ENCODE measurements at places on chromosomes 7 and 10.

DNA sequence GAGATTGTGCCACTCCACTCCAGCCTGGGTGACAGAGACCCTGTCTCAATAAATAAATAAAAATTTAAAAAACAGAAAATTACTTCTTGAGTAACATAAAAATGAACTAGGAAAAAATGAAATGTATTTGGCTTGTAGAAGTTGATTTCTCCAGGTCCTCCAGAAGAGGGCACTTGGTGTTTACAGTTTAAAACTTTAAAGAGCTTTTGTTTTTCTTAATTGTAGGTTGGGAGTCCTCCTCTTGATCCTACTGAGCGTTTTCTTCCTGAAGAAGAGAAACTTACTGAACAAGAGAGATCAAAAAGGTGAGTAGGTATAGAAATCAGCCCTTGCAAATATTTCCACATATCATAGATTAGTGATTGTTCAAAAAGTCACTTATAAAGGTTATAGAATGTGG is 16.2 kb downstream of the KIFBP start:
- DNase-seq, result no peak

- no peak for DNase-seq
These were observed 27.9 kb upstream of the DLX6 start for GRCh38 chr7:96977445-96977844.

GRCh38 chr7:129807863-129808262 is 144.9 kb downstream of the UBE2H start:
- no peak for DNase-seq

DNA sequence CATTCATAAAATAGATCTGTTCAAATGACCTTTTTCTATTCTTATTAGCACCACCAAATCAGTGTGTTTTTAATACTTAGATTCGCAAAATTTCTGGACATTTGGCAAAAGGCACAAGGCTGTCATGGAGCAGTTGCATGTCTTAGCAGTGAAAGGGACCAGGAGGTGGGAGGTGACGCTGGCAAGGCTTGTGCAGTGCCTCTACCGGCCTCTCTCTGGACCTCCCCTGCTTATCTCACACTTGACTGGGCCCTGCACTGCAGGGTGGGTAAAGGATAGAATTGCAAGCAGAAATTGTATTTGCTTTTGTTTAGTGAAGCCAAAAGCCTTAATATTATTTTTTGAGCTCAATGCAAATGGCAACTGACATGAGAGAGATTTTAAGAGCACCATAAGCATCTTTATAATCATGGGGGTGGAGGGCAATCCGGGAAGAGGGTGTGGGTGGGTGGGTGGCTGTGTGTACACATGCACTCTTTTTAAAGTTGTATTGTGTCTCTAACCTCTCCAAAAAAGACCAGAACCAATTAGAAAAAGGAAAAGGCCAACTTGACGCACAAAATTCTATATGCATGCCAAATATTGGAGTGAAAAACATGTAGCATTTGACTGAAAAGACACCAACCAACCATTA is 106.3 kb downstream of the WNT2 start:
- DNase-seq, result no peak

- no peak for DNase-seq
These were observed 15.1 kb downstream of the STEAP4 start for GRCh38 chr7:88291398-88292173.
